Type B pancreatic cell (in vitro differentiated cells): ENCODE measurements at places on chromosomes 11 and 22.
A peak's percentile ranks its signal among the peaks of the same experiment; 100 is the strongest.

- peak; percentile 95 for DNase-seq
These were observed 966 bp downstream of the AHNAK start for GRCh38 chr11:62545437-62546243.

DNA sequence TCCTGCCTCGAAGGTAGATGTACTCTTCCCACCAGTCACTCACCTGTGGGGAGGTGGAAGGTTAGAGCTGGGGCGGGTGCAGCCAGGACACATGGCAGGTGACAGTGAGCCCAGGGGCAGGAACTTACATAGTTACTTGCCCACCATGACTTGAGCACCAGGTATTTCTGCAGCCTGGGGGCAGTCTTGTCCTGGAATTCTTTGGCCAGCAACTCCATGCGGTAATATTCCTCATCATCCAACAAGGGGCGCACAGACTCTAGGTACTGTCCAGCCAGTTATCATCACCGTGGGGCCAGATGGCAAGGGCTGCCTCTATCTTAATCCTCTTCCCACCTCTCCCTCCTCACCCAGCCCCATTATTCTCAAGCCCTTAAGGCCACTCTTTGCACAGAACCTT is 2.2 kb downstream of the CPT1B start:
- no peak for DNase-seq

DNA sequence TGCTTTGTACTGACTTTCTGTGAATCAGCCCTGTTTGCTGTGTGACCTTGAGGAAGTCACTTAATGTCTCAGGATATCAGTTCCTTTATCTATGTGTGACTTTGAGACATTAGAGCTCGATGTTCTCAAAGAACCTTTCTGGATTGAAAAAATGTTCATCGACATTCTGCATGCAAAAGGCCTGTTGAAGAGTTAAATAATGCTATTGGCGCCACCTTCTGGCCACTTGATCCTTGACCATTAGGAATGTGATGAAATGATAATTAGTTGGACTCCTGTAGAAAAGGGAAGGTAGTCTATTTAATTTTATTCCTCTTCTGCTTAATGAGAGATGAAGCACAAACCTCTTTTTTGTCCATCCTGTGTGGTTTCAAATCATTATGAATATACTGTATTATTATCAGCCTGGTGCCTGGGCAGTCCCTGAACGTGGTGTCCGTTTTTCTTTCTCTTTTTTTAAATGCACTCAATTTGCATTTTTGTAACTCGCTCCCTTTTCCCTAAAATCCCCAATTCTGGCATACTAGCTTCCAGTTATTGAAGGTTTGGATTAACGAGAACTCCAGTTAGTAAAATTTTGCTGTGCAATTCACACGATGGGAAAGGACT is 20.7 kb downstream of the ELF5 start:
- DNase-seq, result no peak

DNA sequence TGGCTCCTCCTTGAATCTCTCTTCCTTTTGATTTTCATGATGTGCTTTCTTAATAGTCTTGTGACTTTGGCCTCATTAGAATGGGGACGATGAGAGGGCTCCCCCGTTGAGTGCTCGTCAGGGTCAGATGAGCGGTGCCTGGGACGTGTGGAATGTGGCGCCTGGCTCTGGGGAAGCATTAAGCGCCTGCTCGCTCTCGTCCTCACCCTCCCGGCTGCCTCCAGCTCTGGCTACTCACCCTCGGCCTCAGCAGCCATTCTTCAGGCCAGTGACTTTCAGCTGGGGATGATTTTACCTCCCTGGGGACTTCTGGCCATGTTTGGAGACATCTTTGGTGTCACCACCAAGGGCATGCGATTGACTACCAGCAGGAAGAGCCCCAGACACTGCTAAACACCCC is 69.7 kb downstream of the RPS6KA4 start:
- no peak for DNase-seq

DNA sequence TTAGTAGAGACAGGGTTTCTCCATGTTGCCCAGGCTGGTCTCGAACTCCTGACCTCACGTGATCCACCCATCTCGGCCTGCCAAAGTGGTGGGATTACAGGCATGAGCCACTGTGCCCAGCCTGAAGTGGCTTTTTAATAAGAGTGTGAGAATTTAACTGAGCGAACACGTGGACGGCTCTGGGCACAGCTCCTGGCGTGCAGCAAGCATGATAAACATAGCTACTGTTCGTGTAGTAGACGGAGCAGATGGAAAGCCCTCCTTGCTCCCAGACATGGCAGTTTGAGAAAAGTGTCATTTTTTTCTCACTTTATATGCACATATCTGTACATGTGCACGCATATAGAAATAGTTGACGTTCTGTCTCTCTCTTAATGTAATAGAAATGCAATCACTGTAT is 7.0 kb downstream of the EMID1 start:
- no peak for DNase-seq

- no peak for DNase-seq
These were observed 9.3 kb downstream of the PLEKHB1 start for GRCh38 chr11:73655686-73656085.

DNA sequence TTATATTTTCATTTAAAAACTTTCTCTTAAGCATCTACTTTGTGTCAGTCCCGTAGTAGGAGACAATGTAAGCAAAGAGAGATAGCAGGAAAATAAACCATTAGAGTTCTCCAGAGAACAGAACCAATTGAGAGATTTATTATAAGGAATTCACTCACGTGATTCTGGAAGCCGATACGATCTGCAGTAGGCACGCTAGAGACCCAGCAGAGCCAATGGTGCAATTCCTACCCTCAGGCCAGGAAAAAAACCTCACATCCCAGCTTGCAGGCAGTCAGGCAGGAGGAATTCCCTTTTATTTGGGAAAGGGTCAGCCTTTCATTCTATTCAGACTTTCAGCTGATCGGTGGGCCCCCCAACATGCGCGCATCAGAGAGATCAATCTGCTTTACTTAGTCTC is 7.3 kb upstream of the PLEKHA7 start:
- peak; percentile 27 for DNase-seq

- DNase-seq, result no peak
These were observed 33.8 kb downstream of the CHORDC1 start for GRCh38 chr11:90189011-90189410.

- DNase-seq, result no peak
These were observed 122.5 kb upstream of the ZC3H12C start for GRCh38 chr11:109970516-109971183.

DNA sequence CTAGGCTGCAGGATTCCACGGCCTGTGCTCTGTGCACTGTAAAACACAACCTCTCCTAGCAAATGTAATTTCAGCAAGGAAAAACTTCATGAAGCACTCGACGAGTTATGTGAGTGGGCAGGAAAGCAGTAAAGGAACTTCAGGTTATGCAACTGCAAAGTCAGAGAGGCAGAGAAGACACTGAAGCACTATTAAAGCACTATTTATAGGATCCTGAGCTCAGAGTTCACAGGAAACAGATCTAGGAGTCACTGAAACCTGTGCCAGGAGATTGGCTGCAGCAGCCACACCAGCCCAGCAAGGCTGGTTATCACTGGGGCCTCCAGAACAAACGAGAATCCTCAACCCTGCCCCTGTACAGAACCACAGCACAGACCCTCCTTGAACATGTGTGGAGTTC is 2.5 kb downstream of the SMIM35 start:
- no peak for DNase-seq

- DNase-seq, result no peak
These were observed 124.9 kb downstream of the C11orf58 start for GRCh38 chr11:16863389-16863788.

- no peak for DNase-seq
These were observed 8.4 kb upstream of the PATZ1 start for GRCh38 chr22:31354515-31354914.

DNA sequence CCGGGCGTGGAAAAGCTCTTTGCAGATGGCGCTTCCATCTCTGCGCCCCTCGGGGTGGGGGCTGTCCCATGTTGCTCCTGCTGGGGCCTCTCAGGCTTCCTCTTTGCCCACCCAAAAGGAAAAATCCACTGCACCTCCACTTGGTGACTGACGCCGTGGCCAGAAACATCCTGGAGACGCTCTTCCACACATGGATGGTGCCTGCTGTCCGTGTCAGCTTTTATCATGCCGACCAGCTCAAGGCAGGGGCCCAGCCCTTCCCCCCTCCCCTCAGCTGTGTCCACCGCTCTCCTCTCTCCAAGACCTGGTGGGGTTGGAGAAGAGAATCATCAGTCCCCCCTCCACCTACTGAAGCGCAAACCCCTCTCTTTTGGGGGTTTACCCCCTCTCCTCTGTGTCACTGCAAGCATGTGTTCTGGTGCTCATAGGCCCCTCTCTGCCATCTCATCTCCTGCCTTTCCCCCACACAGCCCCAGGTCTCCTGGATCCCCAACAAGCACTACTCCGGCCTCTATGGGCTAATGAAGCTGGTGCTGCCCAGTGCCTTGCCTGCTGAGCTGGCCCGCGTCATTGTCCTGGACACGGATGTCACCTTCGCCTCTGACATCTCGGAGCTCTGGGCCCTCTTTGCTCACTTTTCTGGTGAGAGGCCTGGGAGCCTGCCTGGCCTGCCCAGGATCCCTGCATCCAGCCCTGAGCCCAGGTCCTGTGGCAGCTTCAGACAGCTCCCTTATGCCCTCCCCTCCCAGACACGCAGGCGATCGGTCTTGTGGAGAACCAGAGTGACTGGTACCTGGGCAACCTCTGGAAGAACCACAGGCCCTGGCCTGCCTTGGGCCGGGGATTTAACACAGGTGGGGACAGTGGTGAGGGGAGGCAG is 1.8 kb downstream of the LARGE2 start:
- DNase-seq, result no peak

DNA sequence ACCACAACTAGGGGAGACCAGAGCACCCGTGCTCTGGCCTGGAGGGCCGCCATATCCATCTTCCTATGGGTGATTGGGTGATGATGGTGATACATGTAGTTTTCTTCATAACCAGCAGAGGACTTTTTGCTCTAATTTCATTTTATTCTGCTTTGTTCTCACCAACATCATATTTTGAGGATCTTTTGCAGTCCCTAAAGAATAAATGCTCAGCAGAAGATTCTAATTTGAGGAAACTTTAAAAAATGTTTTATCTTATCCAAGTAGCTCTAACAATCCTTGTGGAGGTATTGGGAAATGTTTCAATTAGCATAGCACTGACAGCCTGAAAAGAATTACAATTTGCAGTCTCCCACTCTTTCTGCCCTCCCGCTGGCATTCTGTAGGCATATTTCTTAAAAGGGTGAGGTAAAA is 544.0 kb downstream of the NTM start:
- no peak for DNase-seq

GRCh38 chr11:106988151-106989077 is 29.9 kb downstream of the GUCY1A2 start:
- no peak for DNase-seq

DNA sequence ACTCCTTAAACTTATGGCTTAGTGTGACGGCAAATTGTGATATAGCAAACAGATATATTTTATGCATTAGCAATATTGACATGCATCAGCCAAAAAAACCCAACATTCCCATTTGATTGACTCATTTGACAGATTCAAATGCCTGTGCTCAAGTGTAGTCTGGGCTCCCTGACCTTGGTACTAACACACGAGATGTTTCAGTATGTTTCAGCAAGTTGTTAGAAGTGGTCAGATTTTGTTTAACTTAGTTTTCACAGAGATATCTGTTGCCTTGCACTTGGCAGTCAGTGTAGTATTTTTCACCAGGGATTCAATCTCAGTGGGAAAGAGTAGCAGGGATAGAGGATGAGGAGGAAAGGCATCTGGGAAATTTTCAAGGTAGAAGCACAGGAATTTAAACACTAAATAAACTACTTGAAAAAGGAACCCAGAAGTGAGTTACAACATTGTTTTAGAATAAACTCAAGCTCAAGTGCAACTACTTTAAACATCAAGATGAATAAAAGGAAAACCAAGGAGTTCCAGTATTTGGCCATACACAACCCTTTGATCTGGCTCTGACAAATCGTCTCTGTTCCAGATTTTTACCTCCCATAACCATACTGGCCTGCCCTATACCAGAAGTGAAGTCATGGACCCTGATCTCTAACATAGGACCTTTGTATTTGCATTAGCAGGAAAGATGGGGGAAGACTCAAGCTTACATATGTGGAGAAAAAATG is 56.5 kb upstream of the BLID start:
- no peak for DNase-seq

DNA sequence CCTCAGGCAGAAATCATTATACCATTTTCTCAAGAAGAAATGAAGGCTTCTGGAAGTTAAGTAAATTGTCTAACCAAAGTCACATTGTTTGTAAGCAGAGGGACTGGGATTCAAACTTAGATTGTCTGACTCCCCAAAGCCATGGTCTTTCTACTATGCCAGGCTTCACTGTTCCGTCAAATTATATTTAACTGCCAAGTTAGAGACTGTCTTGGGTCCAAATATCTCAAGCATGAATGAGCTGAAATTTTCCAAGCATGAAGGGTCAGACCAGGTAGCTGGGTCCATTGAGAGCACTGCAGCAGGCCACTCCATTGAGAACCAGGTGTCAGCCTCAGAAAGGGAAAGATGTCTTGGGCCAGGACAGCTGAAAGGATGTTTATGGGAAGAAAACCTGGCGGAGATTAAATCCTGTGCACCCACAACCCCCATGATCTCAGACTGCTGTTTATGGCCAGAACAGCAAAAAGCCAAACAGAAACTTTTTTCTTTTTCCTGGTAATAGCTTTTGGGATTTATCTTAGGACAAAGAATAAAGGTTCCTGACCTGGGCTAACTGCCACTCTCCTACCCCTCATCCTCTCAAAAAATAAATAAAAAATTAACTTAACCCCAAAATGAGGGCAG is 612.3 kb downstream of the INSC start:
- no peak for DNase-seq

DNA sequence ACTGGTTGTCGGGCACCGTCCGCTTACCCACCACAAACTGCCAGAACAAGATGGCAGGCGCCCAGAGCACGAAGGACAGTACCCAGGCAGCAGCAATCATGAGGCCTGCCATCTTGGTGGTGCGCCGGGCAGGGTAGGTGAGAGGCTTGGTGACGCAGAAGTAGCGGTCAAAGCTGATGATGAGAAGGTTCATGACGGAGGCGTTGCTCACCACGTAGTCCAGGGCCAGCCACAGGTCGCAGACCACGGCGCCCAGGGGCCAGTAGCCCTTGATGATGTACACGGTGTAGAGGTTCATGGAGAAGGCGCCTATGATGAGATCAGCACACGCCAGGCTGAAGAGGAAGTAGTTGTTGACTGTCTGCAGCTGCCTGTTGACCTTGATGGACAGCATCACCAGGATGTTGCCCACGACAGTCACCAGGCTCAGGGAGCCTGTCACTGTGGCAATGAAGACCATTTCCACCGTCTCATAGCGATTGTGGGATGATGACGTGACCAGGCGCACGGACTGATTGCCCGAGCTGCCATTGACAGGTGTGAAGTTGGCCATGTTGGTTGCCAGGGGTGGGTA is 4.6 kb downstream of the MDK start:
- DNase-seq, result no peak

- no peak for DNase-seq
These were observed 80.1 kb downstream of the C2CD3 start for GRCh38 chr11:74090701-74091100.
